ENCODE measurements at places on chromosomes 12 and 14.

- DNase-seq, result no peak
Observed at GRCh38 chr12:89918172-89918846, 209.7 kb upstream of the ATP2B1 start.

DNA sequence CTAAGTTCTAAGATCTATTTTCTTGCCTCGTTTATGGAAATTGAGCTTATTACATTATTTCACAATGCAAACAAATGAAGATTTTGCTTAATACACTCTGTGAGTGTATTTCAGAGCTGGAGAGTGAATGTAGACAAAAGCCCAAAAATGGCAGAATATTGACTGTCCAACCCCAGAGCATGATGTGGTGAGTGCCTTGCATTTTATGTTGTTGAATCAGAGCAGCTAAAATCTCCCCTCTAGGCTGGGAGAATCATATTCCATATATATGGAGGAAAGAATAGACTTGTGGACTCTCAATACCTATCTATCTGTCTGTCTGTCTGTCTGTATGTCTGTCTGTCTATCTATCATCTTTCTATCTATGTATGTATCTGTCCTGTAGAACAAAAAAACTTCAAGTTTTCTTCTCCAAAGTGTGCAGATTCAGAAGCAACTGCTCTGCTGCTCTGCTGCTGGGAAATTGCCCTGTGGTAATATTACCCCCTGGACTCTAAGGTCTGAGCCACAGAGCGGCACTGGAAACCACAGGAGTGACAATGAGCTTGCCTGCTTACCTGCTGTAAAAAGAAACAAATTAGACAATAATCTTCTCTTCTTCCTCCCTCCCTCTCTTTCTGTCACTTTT, 209.4 kb upstream of the PRICKLE1 start:
- no peak for DNase-seq

GRCh38 chr14:29311983-29312382, 545.4 kb downstream of the FOXG1 start:
- DNase-seq, result no peak

DNA sequence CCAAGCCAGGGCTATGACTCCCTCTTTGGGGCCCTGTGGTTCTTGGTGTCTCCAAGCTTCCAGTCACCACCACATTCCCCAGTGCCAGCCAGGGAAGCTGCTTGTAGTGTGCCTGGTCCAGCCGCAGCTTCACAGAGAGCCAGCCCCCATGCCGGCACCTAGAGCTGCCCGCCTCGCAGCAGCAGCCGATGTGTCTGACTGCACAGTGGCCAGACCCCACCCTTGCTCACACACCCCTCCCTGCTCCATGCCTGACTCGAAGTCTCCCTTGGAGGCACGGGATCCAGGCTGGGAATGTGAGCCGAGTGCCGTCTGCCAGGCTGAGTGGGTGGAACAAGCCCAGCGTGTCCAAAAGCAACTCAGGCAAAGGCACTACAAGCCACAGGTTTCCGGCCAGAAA, 123.3 kb upstream of the SFSWAP start:
- no peak for DNase-seq

DNA sequence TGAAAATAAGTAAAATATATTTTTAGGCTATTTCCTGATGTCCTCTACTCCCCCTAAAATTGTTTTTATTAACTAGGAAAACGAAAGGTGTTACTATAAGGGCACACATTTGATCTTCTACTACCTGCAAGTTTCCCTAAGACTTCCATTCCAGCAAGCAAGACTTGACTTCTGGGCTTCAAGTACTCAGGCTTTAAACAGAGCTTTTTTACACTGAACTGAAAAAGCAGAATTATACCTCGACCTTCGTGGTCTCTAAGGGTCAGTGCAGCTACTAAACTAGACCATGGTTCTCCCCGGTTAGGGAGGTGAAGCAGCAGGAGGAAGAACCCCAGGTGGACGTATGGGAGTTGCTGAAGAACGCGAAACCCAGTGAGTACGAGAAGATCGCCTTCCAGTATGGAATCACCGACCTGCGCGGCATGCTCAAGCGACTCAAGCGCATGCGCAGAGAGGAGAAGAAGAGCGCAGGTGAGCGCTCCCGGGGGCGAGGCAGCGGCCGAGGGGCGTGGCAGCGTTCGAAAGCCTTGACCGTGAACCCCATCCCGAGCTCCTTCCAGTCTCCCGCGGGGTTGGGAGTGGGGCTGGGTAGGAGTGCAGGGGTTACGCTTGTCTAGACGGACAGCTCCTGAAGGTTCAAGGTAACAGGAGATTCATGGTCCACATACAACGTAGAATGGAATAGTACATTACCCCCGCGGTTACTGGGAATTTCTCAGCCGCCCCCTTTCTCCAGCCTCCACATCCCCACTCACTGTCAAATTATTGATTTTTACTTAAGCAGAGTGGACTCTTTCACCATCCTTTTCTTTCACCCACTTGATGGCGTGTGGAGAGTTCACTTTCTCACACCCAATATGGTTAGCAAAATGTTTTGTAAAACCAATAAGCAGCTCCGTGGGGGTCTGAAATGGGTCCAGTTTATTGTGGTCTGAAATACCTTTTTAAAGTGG, 47.6 kb downstream of the MYBPC1 start:
- DNase-seq, result no peak

DNA sequence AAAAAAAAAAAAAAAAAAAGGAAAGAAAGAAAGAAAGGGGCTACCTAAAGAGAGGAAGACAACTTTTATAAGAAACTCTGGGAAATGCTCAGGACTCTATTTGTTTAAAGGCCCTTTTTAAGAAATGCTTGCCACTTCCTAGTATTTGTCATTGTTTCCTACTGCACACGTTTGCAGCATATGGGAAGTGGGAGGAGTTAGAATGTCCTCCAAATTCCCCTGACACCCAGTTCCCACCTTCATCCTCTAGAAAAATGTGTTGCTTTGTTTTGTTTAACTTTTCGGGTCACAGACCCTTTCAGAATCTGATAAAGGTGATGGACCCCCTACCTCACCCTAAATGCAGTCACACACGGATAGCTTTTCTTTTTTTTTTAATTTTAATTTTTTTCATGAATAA, 40.8 kb downstream of the NINJ2 start:
- DNase-seq, result no peak

Data from activated CD4-positive, alpha-beta T cell treated with anti-CD3 and anti-CD28 coated beads for 1 hour (primary cell).